Progenitor cell of endocrine pancreas (in vitro differentiated cells): ENCODE measurements at places on chromosomes 11 and 22. TPM values are rescaled to one million over a fixed set of nuclear protein-coding genes. Genes with fewer than 3 reads are reported as not detected.

DEUP1 gene
- total RNA-seq = 1.7 TPM in 2 replicates

DNA sequence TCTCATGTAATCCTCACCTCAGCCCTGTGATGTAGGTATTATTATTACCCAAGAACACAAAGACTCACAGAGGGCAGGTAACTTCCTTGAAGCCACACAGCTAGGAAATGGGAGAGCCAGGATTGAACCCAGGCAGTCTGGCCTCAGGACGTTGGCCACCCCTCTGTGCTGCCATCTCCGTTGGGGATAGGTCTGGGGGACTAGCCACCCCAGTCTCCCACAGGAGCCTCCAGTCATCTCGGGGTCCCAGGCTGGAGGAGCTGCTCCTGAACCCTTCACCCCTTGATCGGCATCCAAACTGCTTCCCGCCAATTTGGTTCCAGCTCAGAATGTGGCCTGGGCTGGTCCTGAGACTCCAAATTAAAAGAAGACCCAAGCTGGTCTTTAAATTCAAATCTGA is 10.4 kb upstream of the TCF20 start:
- DNase-seq = no peak
- peaks cover 5% of the 10 kb centered on the region for H3K36me3 ChIP-seq
- peaks cover 52% of the 10 kb centered on the region for H3K27me3 ChIP-seq
- H3K27ac ChIP-seq = no peak overlapping the region
- H3K4me3 ChIP-seq = no peak overlapping the region
- peaks cover 4% of the 10 kb centered on the region for H3K4me1 ChIP-seq

DNA sequence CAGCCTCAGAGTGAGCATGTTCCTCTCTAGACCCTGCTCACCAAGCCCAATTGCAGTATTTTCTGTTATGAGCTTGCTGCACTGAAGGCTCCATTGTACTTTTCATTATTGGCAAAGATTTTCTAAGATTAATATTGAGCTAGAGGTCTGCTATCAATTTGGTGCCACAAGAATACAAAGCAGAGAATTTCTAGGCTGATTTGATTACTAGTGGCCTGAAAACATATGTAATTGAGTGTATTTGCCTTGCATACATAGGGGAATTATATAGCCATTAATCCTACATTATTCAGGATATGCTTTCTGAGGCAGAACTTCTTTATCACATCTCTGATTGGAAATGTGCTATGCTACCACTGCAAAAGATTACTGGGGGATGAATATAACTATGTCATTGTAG is 322.9 kb upstream of the ZC3H12C start:
- no peak overlapping the region for H3K27ac ChIP-seq
- DNase-seq = no peak
- H3K4me1 ChIP-seq = no peaks in the 10 kb centered on the region

GRCh38 chr22:19412923-19413322 is 18.6 kb downstream of the HIRA start:
- no peak overlapping the region for H3K4me3 ChIP-seq
- no peaks in the 10 kb centered on the region for H3K27me3 ChIP-seq
- peaks cover 8% of the 10 kb centered on the region for H3K36me3 ChIP-seq
- H3K27ac ChIP-seq = no peak overlapping the region
- no peak for DNase-seq

DNA sequence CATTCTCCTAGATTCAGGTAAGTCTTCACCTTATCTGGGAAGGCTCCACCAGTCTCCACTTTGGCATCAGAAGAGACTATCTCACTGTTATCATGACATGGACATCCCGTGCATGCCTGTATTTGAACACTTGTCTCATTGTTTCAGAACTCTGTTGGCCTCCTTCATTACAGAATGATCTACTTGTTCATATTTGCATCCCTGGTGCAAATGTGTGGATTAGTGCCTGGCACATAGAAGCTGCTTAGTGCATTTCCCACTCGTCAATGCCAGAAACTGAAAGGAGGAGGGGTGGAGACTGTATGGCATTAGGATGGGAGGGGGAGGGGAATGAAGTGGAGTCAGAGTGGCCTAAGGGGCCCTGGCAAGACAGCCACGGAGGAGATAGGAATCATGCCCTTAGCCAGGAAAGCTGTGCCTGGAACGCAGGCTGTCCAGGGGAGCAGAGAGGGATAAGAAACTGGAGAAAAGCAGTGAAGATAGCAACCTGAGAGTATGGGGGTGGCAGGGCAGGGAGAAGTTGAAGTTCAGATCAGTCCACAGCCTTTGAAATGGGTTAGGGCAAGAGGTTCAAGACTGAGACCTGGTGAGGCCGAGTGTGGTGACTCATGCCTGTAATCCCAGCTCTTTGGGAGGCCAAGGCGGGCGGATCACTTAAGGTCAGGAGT is 53.8 kb upstream of the CAPRIN1 start:
- H3K4me3 ChIP-seq = no peak overlapping the region
- no peak for DNase-seq
- H3K36me3 ChIP-seq = no peaks in the 10 kb centered on the region
- peaks cover 27% of the 10 kb centered on the region for H3K27me3 ChIP-seq
- peaks cover 9% of the 10 kb centered on the region for H3K4me1 ChIP-seq

GRCh38 chr22:46879083-46879482 is 116.6 kb downstream of the TBC1D22A start:
- H3K36me3 ChIP-seq = peaks cover 7% of the 10 kb centered on the region
- H3K27ac ChIP-seq = no peak overlapping the region
- no peaks in the 10 kb centered on the region for H3K27me3 ChIP-seq
- H3K4me1 ChIP-seq = no peaks in the 10 kb centered on the region
- no peak overlapping the region for H3K4me3 ChIP-seq

- peaks cover 25% of the 10 kb centered on the region for H3K27me3 ChIP-seq
- no peaks in the 10 kb centered on the region for H3K36me3 ChIP-seq
- H3K27ac ChIP-seq = no peak overlapping the region
These were observed 258.9 kb upstream of the B3GAT1 start for GRCh38 chr11:134670961-134671370.

GRCh38 chr11:32310214-32310601 is 125.1 kb downstream of the WT1 start:
- H3K4me3 ChIP-seq = no peak overlapping the region
- no peak overlapping the region for H3K27ac ChIP-seq
- peaks cover 9% of the 10 kb centered on the region for H3K4me1 ChIP-seq
- H3K27me3 ChIP-seq = peaks cover 9% of the 10 kb centered on the region
- DNase-seq = no peak

DNA sequence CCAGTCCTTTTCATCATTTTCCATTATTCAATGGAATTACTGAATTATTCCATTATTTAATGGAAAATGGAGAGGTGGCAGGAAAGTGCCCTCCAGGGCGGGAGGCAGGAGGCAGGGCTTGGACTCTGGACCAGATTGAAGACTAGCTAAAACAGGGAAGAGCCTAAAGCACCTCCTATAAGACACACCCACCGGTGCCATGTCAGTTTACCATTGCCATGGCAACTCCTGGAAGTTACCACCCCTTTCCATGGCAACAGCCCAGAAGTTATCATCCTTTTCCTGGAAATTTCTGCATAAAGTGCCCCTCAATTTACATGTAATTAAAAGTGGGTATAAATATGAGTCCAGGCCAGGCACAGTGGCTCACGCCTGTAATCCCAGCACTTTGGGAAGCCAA is 443.7 kb downstream of the TBC1D22A start:
- no peak for DNase-seq
- no peaks in the 10 kb centered on the region for H3K27me3 ChIP-seq
- H3K36me3 ChIP-seq = peaks cover 2% of the 10 kb centered on the region
- H3K4me1 ChIP-seq = no peaks in the 10 kb centered on the region
- H3K27ac ChIP-seq = no peak overlapping the region

GRCh38 chr22:24284747-24285203 is 14.1 kb downstream of the SPECC1L start:
- peaks cover 7% of the 10 kb centered on the region for H3K36me3 ChIP-seq
- H3K27ac ChIP-seq = no peak overlapping the region
- DNase-seq = no peak
- no peak overlapping the region for H3K4me3 ChIP-seq

DNA sequence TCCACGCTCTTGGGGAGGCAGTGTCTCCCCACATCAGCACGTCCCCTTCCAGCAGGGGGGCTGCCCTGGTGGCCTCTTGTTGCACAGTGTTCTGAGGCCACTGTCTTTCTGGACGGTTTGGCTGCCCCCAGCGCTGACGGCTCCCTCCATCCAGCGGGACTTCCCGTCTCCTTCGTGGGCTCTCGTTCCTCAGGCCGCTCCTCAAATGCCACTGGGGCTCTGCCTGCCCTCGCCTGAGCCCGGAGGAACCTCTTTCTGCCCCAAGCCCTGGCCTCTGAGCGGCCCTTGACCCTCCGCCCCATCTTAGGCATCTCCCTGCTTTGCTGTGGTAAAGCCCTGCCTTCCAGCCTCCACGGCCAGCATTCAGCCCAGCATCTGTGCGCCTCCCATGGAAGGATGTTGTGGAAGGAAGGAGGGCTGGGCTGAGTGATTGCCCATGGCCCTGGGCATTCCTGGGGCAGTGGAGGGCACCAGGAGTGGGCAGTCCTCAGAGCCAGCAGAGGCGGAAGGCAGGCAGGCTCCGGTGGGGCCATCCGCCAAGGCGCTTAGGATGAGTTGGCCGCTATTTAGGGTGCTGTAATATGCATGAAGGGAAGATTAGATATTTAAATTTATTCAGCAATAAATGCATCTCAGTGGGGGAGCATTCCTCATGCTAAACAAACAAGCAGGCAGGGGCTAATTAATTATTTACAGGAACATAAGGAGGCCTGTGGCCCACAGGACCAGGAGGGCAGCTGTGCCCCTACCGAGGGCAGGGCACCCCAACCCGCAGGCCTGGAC is 17.8 kb downstream of the OTUB1 start:
- H3K4me1 ChIP-seq = peaks cover 15% of the 10 kb centered on the region
- DNase-seq = no peak
- peaks cover 4% of the 10 kb centered on the region for H3K36me3 ChIP-seq
- H3K27me3 ChIP-seq = peaks cover 47% of the 10 kb centered on the region
